Effector CD4-positive, alpha-beta T cell (primary cell): ENCODE measurements at places on chromosomes 1 and 21.

DNA sequence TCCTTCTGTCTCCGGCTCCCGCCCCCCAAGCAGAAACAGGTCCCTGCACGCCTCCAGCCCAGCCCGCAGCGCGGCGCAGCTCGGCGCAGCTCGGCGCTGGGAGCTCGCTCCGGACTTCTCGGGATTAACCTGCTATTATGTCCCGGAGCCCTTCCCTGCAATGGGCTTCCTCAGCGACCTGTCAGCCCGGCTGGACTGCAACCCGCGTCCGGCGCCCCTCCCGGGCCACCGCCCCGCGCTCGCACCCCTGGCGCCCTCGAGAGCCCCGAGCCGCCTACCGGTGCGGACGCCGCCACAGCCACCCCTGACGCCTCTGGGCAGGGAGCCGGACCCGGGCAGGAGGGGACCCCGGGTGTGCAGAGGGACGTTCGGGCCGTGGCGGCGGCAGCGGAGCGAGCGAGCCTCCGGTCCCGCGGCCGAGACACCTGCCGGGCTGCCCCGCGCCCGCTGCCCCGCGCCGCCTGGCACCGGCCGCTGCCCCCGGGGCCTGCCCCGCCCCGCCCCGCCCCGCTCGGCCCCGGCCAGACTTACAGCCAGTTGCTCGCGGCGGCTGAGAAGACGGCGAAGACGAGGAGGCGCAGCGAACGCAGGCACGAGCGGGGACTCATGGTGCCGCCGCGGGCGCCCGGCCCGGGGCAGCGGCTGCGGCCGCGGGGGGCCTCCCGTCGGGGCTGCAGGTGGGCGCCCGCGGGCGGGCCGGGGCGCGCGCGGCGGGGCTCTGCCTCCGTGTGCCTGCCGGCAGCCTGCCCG is 407 bp downstream of the WNT4 start:
- DNase-seq, result no peak

- no peak for DNase-seq
These were observed 55.0 kb downstream of the ALG14 start for GRCh38 chr1:95017775-95018174.

- no peak for DNase-seq
These were observed 137.4 kb downstream of the SYT2 start for GRCh38 chr1:202572867-202573266.

GRCh38 chr21:28828981-28829380 is 163.7 kb downstream of the LTN1 start:
- no peak for DNase-seq

- no peak for DNase-seq
These were observed 58.4 kb downstream of the SYF2 start for GRCh38 chr1:25173809-25174340.
